ENCODE measurements at places on chromosomes 13 and 19.

GRCh38 chr13:99270518-99270917, 12.3 kb upstream of the GPR18 start:
- no peak for DNase-seq

GRCh38 chr13:111215081-111216047, 100.3 kb downstream of the ARHGEF7 start:
- DNase-seq, result no peak

GRCh38 chr19:21680026-21680425, 87.4 kb downstream of the ZNF100 start:
- DNase-seq, result no peak

GRCh38 chr13:32471187-32471922, 43.4 kb upstream of the N4BP2L1 start:
- DNase-seq, result no peak

GRCh38 chr13:98133946-98134345, 8.9 kb upstream of the FARP1 start:
- DNase-seq, result no peak

DNA sequence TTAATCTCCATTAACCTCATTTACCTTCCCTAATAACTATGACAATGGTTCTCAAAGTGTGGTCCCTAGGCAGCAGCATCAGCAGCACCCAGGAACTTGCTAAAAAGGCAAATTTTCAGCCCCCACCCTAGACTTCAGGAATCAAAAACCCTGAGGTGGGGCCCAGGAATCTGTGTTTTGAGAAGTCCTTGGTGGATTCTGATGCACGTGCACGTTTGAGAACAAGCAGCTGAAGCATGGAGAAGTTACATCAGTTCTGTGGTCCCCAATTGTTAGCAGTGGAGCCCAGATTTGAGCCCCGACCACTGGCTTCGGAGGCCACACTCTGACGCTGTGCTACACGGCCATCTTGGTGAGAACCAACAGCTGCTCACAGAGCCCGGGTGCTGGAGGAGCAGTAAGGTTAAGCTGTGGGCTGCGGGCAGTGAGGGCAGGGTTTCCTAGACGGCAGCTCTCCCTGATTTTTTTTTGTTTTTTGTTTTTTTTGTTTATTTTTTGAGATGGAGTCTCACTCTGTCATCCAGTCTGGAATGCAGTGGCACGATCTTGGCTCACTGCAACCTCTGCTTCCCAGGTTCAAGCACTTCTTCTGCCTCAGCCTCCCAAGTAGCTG, 14.0 kb upstream of the CD22 start:
- DNase-seq, result no peak

DNA sequence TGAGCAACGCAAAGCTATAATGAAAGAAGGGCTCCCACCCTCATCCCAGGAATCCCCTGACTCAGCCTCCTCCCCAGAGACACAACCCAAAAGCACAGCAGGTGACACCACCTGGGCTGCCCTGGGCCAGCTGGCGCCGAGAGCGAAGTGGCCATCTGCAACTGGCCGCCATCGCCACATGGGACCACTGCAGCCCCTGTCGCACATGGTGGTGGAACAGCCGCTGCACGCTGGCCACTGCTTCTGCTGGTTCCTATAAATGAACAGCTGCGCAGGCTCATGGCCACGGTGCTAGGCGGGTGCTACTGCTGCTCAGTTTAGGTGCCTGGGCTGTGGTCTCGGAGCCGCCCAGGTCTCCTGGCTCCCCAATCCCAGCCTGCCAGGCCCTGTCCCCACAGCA, 11.6 kb upstream of the ISYNA1 start:
- DNase-seq, result no peak
